Left ventricle myocardium inferior (tissue), 1 donor: ENCODE measurements at places on chromosomes 7 and 10. TPM values are rescaled to one million over a fixed set of nuclear protein-coding genes. Genes with fewer than 3 reads are reported as not detected.

The LIPF gene
- not detected for total RNA-seq

The UBTD1 gene
- 17.1 TPM for total RNA-seq

DNA sequence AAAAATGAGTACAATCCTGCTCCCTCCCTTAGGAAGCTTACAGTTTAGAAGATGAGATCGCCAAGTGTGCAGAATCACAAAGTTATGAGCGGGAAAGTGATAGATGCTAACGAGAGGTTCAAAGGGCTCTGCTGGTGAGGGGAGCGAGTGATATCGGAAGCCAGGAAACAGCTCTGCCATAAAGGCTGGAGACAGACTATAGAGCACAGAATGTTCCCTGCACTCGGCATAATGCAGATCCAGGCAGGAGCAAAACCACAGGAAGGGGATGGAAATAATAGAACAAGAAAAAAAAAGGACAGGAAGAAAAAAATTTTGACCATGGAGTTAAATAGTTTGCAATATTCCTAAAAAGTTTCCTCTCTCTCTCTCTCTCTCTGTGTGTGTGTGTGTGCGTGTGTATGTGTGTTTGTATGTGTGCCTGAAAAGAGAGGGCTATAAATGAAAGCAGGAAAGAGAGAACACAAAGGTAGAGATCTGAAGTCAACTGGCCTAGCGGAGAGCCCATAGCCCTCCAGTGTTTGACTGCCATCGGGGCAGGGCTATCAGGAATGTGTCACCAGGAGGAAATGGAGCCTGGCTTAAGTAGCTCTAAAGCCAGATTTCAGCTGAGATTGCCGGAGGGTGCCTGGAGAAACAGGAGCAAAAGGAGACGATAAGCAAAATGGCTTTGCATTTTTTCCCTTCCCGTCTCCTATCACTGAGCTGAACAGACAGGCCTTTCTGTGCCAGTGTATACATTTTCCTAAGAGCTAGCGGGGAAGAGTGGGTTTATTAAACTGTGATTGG lies 175.8 kb upstream of the LYZL1 start:
- no peaks in the 10 kb centered on the region for H3K4me1 ChIP-seq
- no peaks in the 10 kb centered on the region for H3K36me3 ChIP-seq
- H3K4me3 ChIP-seq, result no peak overlapping the region
- H3K27ac ChIP-seq, result no peak overlapping the region
- H3K27me3 ChIP-seq, result peaks cover 14% of the 10 kb centered on the region

The SH2D4B gene
- total RNA-seq, result not detected

- H3K36me3 ChIP-seq, result no peaks in the 10 kb centered on the region
- H3K27ac ChIP-seq, result no peak overlapping the region
- H3K4me1 ChIP-seq, result no peaks in the 10 kb centered on the region
- DNase-seq, result no peak
Measured at GRCh38 chr7:121994625-121995410, 121.9 kb downstream of the PTPRZ1 start.
